ENCODE measurements at places on chromosomes 13 and 19.

- no peak for DNase-seq
Measured at GRCh38 chr13:82477436-82477835, 1404.8 kb downstream of the SLITRK1 start.

DNA sequence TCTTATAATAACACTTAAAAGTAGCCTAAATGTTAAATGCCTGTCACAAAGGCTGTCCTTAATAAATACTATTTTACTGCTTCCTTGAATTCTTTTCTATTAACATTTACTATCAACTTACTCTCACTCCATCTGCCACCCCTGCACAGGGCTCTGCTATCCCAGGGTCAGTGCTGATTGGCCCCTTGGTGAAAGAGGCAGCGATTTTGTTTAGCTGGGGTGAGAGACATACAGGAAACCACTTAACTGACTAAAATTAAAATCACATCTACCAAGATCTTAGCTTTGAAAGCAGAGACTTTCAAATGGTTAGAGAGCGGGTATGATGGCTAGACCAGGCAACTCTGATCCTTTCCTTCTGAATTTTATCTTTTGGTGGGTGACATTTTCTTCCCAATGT lies 149.9 kb upstream of the HTR2A start:
- DNase-seq = no peak

DNA sequence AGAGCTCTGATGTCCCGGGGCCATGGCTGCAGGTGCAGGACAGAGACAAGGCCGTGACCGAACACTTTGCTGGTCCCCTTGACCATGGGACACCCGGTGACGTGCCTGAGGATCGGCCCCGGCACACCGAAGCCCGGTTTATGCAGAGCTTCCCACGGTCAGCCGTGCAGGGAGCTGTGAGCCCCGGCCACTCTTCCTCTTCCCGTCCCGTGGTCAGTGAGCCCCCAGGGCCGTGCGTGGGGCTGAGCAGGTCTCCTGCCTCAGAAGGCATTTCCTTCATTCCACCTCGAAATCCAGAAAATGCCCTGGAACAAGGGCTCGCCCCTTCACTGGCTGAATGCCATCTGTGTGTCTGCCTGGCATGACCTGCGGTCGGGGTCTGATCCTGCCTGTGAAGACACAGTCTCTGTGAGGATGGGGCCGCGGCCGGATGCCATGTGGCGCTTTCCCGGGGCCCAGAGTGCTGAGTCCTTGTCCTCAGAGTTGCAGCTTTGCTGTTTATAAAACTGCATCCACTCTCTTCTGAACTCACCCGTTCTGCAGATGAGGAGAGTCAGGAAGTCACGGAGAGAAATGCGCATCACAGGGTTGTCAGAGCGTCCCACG lies 16.9 kb downstream of the MCF2L start:
- no peak for DNase-seq

DNA sequence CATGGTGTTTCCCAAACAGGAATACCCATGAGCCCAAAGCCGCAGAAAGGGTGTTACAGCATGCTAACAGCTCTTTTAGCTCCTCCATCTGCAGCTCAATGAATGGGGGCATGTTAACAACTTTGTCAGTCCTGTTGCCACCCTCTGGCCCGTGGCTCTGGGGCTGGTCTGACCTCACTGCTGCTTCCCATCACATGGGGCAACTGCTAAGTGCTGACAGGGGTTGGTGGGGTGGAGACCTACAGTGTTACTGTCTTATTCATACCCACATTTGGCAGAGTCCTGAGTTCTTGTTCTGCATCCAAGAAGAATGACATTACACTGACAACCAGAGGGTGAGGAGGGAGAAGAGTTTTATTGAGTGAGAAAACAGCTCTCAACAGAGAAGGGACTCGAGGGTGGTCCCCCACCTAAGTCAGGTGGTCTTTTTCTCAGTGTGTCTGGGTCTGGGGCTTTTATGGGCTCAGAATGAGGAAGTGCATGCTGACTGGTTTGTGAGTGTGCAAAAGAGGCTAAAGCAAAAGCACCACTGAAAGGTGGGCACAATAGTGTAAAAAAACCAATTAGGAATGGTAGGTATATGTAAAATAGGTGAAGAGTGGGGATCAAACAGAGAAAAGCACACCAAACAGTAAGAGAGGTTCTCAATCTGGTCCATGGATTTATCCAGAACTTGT lies 1952.0 kb upstream of the PCDH20 start:
- DNase-seq = no peak

GRCh38 chr19:18294467-18294864 lies 13.0 kb upstream of the JUND start:
- DNase-seq = no peak

- no peak for DNase-seq
Measured at GRCh38 chr13:21139374-21139773, 37.0 kb downstream of the SKA3 start.

GRCh38 chr13:30045916-30046704 lies 195.7 kb upstream of the UBL3 start:
- DNase-seq = no peak

- DNase-seq = no peak
Measured at GRCh38 chr19:14158276-14159023, 22.1 kb upstream of the ASF1B start.

DNA sequence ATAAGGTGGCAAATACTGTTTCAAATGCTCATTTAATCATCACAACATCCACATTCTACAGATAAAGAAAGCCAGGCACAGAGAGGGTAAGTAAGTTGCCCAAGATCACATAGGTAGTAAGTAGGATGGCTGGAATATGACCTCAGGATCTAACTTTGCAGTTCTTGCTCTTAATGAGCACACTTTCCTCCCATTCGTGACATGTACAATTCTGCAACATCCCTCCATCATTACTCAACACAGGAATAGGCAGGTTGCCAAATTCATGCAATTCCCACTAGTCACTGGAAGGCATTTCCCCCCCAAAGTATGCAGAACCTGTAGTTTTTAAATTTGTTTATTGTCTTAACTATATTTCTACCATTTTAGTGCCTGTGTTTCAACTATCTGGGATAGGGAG lies 109.2 kb downstream of the OLFM4 start:
- peak; percentile 4 for DNase-seq

GRCh38 chr13:44293908-44294735 lies 79.5 kb upstream of the SERP2 start:
- no peak for DNase-seq

DNA sequence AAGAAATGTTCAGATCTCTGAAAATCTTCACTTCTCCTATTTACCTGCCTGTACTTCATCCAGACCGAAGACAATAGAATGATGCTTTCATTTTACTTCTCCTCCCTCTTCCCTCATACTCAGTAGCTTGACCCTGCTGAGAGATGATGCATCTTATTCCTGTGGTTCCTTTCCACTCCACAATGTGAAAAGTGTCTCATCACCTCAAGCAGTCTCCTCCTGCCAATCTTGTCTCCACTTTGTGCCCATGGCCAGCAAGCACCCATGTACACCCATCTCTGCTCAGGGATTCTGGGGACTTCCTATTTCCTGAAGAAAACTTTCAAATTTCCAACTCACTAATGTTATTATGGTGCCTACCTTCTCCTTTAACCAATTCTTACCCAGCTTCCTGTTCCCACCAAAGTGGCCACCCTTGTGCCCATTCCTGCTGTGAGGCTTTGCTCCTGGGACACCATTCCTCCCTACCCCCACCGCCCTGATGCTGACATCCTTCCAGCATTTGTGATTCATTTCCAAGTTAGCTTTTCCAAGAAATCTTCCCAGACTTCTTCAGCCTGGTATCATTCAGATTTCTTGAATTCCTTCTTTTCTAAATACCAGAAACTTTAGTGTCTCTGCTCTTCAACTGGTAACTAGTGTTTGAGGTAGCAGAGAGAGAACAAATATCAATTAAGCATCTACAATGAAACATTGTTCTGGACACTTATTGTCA lies 212.5 kb downstream of the POSTN start:
- no peak for DNase-seq

DNA sequence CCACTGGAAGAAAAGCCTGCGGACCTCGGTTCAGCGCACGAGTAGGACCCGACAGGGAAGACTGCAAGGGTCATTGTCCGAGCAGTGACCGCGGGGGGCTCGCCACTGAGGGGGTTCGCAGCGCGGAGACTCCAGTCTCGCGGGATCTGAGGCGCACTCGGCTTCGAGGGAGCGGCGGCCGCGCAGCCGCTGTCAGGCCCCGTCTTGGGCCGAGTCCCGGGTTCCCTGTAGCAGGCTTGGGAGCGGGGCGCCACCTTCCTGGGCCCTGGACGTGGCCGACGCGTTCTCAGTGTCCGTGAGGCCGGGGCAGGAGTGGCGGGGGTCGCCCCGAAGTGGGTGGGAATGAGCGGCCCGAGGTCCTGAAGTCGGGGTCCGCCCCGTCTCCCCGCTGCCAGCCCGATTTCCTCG lies 474 bp upstream of the FAM174C start:
- DNase-seq = no peak

- no peak for DNase-seq
Measured at GRCh38 chr19:31491242-31491641, 142.0 kb upstream of the TSHZ3 start.

GRCh38 chr13:112931028-112931934 lies 37.7 kb upstream of the MCF2L start:
- no peak for DNase-seq

DNA sequence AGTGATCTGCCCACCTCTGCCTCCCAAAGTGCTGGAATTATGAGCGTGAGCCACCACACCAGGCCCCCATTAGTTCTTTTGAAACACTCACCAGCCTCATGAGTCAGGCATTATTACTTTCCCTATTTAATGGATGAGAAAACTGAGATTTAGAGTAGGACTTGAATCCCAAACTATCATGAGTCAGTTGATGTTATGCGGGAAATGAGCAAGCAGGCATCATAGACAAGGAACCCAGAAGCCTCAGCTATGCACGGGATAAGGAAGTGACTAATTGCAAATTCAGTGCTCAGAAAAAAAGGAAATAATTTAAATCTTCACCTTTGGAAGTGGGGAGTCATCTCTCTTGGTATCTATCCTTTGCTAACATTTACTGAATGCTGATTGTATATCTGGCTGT lies 217.5 kb downstream of the ABCC4 start:
- no peak for DNase-seq

- DNase-seq = peak; percentile 25
Measured at GRCh38 chr13:111228262-111229144, 91.9 kb upstream of the TEX29 start.

DNA sequence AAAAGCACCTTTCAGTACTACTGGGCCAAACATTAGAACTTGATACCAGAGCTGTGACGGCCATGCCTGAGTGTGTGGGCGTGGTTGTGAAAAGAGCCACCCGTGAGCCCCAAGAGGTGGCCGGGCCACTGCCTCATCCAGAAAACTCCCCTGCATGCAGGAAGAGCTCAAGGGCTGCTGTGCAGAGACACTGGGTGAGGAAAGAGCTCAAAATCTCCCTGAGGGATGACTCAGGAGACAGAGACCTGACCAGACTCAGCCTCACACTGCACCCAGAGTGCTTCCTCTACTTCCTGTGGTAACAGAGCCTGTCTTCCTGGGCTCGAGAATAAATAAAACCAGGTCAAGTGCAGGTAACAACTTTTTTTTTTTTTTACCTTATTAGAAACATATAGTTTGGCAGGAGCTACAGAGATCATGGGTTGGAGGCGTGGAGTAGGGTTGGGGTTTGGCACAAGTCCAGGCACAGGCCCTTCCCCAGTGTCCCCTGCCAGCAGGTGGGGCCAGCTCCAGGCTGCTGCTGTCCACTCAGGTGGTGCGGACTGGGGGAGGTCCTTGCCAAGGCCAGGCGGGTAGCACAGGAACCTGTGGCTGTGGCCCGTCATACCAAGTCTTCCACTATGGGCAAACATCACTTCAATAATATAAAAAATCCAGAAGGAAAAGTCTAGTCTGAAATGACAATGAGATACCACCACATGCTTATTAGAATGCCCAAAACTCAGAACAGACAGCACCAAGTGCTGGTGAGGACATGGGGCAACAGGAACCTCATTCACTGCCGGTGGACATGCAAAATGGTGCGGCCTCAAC lies 25.5 kb downstream of the ELL start:
- no peak for DNase-seq

GRCh38 chr13:37475151-37475550 lies 123.4 kb downstream of the POSTN start:
- no peak for DNase-seq
